ENCODE measurements at places on chromosomes 11 and 22.

DNA sequence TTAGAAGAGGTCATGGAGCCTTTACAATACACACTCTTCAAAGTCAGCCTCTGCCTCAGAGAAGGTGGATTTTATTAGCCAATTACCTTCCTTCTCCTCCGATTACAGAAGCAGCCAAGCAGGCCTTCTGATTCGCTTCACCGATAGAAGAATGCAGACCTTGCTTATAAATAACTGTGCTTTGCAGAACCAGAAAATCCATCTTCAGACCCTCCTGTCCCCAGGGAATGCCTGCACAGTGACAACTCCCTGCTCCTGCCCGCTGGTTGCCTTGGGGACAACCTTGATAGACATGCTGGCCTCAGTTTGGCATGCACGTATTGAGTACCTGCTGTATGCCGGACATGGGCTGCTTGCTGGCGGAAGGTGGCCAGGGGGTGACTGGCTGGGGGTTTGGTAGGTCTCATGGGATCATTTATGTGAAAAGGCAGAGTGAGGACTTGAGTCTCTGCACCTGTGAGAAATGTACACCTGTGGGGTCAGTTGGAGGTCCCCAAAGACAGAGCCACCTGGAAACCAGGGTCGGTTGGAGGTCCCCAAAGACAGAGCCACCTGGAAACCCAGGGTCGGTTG, 1238.7 kb downstream of the BRD1 start:
- peak; percentile 20 for DNase-seq

DNA sequence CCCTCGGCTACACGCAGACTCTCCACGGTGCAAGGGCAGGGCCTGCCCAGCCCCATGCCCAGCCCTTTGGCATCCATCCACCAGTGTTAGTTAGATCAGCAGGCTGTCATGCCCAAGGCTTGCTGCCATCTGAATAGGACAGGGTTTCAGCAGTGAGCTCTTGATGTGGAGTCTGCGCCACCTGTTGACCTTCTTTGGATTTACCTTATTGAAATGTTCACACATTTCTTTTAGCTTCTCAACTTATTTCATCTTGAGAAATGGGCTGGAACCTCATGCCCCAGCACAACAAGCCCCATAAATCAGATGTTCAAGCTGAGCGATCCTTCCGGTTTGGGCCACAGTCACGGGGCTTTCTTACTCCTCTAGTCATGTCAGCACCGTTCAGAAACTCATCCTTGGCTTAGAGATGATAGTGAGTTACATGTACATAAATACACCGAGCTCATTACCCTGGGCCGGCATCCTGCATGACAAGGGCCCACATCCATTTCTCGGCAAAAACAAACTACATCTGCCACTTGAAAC, 61.7 kb downstream of the PARVB start:
- DNase-seq: peak; percentile 24

DNA sequence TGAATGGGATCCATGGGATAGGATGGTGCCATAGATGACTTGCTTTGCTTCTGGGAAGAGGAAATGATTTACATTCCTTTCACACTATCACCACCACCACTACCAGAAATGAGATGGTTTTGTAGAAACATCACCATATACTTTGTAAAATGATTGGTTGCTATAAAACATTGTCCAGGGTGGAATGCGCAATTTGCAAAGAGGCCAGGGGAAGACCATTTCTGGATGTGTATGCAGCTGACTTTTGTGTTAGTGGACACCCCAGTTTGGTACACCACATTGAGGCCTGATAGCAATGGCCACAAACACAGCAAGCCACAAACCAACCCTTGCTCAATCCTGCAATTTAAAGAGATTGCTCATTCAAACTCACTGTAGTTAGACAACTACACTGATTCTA, 56.7 kb upstream of the RCN1 start:
- no peak for DNase-seq

- DNase-seq: no peak
These were observed 52.2 kb downstream of the IGLL5 start for GRCh38 chr22:22939588-22940368.

- no peak for DNase-seq
These were observed 1528.5 kb downstream of the BRD1 start for GRCh38 chr22:48299124-48299523.

- no peak for DNase-seq
These were observed 29.0 kb upstream of the PARVG start for GRCh38 chr22:44151676-44152075.

DNA sequence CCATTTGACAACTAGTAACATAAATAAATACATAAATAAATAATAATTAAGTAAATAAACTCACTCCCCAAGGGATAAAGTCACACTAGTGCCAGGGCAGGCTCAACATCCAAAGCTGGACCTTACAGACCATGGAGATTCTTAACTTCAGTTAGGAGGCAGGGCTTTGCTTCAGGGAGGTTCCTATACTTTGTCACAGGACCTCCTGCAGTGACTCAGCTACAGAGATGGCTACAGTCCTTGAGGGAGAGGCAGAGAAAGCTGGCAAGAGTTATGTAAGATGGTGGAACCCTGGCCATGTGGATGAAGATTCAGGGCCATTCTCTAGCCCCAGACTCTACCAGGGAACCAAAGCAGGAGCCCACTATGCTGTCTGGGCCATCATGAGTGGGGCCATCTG, 74.1 kb upstream of the CADM1 start:
- DNase-seq: no peak

- no peak for DNase-seq
These were observed 3.1 kb upstream of the VPREB1 start for GRCh38 chr22:22241554-22241898.

- DNase-seq: no peak
These were observed 4.0 kb upstream of the ALX4 start for GRCh38 chr11:44313761-44314489.

GRCh38 chr11:8261291-8261690, 2.4 kb downstream of the LMO1 start:
- no peak for DNase-seq

GRCh38 chr11:35011389-35011788, 95.0 kb downstream of the PDHX start:
- DNase-seq: no peak

Measured in nephron progenitor cell (in vitro differentiated cells).